Heart left ventricle (tissue), 16 donors: ENCODE measurements at places on chromosomes 2 and 18.

DNA sequence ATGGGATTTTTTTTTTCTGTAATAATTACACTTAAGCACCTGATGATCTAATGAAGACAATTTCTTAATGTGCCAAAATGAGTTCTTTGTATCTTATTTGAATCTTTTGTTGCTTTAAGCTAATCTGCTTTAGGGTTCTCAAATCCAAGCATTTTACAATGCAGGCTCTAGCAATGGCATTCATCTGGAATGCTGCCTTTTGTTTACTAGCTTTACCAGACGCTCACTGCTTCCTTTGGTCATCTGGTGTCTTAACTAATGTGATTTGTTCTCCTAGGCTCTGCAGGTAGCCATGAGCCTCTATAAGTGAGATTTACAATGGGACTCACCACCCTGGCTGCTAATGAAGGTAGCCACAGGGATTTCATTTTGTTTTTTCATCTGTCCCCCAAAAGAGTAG, 100.3 kb downstream of the GREB1L start:
- DNase-seq: no peak

- no peak for DNase-seq
Observed at GRCh38 chr2:164114937-164115336, 379.1 kb upstream of the FIGN start.

GRCh38 chr2:69499966-69500365, 62.7 kb upstream of the NFU1 start:
- no peak for DNase-seq

DNA sequence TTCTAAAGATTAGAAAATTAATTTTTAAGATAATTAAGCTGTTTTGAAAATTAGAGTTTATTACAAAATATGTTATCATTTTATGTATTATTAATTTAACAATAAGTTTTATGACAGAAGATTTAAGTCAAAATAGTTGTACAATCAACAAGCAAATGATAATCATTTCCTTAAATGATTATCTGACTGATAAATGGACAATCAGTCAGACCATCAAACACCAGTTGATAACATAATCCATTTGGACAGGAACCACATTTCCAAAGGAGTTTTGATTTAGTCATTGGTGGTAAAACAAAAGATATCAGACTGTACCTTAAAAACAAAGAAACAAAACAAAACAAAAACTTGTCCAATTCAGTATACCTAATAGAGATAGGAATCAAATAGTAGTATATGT, 1.9 kb downstream of the TFPI start:
- DNase-seq: no peak

- no peak for DNase-seq
Observed at GRCh38 chr2:72211777-72212485, 64.3 kb upstream of the CYP26B1 start.

DNA sequence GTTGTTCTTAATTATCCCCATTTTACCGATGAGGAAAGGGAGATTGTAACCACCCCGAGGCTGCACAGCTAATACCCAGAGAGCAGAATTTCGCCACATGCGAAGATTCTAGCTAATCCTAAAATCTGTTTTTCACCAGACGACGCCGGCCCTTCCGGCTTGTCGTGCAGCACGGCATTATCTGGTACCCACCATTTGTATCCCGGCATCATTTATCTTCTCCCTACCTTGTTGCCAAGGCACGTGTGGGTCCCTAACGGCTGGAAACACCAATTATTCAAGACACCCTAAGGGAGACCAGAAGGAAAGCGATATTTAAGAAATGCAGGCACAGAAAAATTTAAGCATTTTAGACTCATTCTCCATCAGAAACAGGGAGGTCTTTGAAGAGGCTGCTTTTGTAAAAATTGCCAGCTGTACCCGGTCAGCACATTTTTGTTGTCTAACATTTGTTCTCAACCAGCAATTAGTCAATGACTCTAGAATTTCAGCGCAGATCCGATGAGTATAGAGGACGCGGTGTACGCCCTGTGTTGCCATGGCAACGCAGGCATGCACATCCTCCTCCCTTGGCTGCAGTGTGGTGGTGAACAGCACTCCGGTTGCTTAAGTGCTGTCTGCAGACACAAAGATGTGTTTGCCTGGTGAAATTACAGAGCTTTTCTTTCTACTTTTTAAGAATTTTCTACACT, 111.6 kb downstream of the AGAP1 start:
- peak; percentile 67 for DNase-seq

DNA sequence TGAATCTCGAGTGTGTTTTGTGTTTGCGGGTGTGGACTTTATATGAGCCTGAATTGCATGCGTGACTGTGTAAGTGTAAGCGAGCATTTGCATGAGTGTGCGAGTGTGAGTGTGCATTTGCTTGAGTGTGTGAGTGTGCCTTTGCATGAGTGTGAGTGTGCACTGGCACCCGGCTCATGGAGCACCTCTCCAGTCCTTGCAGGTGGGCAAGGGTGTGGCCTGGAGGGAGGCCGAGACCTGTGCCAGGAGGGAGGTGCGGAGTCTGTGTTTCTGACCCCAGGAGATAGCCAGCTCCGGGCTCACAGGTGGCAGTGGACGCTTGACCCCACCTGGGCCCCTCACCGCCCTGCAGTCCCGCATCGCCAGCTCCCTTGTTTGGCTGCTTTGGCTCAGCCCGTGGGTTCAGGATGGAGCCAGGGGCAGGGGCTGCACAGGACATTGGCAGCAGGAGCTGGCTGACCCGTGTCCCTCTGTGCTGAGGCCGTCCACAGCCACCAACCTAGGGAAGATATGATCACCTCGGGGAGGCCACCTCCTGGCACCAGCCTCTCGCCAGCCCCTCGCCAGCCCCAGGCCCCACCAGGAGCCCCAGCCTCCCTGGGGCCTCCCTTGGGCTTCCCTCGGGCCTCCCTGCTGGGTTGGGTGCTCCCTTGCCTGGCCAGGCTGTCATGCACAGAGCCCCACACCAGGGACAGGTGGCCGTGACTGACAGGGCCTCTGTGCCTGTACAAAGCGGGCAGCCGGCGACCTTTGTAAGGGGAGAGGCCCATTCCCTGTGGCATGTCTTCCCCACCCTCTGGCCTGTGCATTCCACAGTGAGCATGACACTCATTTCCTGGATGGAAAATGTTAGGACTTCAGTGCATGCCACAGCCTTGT, 81.6 kb downstream of the PTGR3 start:
- no peak for DNase-seq

- DNase-seq: no peak
Observed at GRCh38 chr2:15471606-15472005, 89.5 kb downstream of the NBAS start.

- DNase-seq: no peak
Observed at GRCh38 chr2:12304564-12305171, 412.1 kb upstream of the TRIB2 start.

GRCh38 chr2:223247136-223247535, 195.1 kb downstream of the KCNE4 start:
- DNase-seq: no peak

DNA sequence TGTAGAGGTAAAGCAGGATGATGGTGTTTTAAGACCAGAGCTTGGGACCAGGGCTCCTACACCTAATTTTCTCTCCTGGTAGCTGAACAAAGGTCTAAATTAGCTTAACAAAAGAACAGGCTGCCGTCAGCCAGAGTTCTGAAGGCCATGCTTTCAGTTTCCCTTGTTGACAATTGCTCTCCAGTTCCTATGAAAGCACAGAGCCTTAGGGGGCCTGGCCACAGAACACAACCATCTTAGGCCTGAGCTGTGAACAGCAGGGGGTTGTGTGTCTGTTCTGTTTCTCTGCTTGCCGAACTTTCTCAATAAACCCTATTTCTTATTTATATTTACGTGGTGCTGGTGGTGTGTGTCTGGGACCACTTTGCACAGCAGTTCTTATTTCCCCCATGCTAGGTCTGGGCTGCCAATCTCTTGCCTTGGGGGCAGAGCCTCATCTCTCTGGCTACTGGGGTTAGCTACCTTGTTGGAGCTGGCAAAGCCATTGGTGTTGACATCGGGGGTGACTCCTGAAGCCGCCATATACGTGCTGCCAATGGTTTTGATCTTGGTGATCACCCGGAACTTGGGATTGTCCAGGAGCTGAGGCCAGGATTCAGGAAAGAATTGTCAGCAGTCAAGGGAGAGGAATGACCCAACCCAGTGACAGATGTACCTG, 29.0 kb downstream of the CENPO start:
- no peak for DNase-seq

GRCh38 chr2:3626812-3627499, 31.0 kb upstream of the ALLC start:
- no peak for DNase-seq

DNA sequence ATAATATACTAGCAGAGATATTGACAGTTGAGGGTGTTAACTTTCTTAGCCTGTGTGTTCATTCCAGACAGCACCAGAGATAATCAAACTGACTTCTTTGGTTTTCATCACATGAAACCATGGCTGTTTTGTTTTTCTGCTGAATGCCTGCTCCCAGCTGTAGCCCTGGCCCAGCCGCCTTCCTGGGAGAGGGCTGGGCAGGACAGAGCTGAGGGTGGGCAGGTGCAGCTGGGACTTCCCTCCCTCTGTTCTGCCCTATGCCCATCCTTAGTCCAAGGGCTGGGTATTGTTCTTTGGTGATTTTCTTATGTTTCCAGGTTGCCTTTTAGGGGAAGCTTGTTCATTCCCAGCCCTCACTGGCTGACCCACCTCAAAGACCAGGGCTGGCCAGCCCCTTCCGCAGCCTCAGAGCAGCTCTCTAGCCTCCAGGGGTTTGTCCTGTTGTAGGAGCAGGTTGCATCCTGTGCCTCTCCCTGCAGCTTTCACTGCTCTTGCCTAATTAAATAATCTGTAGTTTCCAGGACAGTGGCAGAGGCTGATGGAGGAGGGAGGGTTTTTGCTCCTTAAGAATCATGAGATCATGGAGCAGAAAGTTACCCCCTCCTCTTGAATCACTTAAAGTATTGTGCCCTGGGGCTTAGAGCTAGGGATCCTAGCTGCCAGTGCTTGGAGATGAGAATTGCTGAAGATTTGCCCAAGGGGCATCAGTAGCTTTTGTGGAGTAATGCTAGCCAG, 61.4 kb downstream of the MTCL1 start:
- DNase-seq: no peak

- no peak for DNase-seq
Observed at GRCh38 chr2:104836265-104836664, 17.6 kb upstream of the POU3F3 start.

GRCh38 chr18:11518788-11519685, 90.4 kb upstream of the SLC35G4 start:
- no peak for DNase-seq

- no peak for DNase-seq
Observed at GRCh38 chr2:69422198-69422597, 15.0 kb downstream of the NFU1 start.

GRCh38 chr2:23346781-23347180, 38.2 kb upstream of the KLHL29 start:
- no peak for DNase-seq

DNA sequence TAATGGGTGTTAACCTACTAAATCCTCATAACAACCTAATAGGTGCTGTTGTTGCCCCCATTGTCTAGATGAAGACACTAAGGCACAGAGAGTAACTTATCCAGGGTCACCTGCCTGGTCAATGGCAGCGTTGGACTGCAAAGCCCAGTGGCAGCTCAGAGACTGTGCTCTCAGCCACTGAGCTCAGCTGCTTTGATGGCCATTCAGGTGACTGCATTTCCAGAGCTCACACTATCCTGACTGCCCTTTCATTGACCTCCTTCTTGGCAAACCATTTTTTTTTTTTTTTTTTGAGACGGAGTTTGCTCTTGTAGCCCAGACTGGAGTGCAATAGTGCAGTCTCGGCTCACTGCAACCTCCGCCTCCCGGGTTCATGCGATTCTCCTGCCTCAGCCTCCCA, 115.2 kb downstream of the MAPK4 start:
- DNase-seq: no peak

GRCh38 chr2:59677158-59677557, 876.3 kb downstream of the BCL11A start:
- no peak for DNase-seq

DNA sequence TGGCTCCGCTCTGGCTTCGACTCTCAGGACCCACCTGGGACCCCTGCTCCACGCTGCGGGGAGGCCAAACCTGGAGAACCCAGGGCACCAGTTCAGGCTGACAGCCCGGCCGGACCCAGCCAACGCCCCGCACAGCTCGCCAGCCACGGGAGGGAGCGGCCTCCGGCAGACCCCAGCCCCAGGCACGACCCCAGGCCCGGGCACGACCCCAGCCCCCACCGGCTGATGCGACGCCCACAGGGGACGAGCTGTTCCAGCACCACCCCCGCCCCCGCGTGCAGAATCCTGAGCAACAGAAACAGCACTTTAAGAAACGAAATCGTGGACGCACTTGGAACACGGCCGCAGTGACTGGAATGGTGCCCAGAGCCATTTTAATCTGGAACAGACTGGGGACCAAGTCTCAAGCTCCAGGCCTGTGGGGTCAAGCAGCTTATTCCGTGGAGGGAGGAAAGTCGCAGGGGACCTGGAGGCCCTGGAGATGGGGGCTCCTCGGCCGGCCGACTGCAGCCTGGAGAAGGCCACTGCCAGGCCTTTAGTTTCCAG, 74.2 kb downstream of the MBP start:
- peak; percentile 77 for DNase-seq

DNA sequence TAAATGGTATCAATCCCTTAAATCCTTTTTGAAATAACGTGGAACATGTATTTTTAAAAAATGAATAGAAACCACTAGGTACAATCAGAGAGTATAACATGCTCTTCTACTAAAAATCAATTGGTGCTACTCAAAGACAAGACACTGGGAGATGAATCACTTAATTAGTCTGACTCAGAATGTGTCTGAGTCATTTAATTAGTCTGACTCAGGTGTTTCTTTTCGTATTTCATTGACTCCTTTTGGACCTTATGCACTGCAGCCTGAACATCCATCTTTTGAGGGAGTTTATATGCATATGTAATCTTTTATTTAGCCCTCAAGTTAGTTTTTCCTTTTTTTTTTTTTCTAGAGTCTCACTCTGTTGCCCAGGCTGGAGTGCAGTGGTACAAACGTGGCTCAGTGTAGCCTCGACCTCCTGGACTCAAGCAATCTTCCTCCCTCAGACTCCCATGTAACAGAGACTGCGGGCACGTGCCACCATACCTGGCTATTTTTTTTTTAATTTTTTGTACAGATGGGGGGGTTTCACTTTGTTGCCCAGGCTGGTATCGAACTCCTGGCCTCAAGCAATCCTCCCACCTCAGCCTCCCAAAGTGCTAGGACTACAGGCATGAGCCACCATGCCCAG, 26.5 kb downstream of the PPP4R3B start:
- DNase-seq: no peak

- no peak for DNase-seq
Observed at GRCh38 chr2:31227110-31227509, 6.8 kb upstream of the EHD3 start.

GRCh38 chr2:68385220-68385906, 20.3 kb downstream of the PLEK start:
- no peak for DNase-seq
